ENCODE measurements at places on chromosomes 1 and 21. TPM values are rescaled to one million over a fixed set of nuclear protein-coding genes. Genes with fewer than 3 reads are reported as not detected.

DNA sequence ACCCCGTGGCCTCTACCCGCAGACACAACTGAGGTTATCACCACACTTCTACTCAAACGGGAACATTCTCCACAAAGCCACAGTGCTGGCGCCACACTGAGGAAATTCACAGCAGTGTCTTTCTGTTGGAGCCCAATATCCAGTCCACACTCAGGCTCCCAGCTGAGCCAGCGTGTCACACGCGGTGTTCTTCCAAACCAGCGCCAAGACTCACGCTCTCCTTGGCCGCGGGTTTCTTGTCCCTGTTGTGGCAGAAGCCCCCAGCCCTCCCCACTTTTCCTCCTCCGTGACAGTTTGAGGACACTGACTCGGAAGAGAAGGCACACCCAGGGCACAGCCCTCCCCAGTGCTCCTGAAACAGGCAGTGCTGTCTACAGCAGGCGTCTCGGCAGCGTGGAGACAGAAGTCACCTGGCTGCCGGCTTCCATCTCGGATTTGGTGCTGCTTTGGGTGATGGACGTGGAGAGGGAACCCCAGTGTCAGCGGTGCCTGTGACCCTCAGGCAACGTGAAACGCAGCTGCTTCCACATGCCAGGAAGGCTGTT, 35.4 kb upstream of the AGPAT3 start:
- no peak for DNase-seq

DNA sequence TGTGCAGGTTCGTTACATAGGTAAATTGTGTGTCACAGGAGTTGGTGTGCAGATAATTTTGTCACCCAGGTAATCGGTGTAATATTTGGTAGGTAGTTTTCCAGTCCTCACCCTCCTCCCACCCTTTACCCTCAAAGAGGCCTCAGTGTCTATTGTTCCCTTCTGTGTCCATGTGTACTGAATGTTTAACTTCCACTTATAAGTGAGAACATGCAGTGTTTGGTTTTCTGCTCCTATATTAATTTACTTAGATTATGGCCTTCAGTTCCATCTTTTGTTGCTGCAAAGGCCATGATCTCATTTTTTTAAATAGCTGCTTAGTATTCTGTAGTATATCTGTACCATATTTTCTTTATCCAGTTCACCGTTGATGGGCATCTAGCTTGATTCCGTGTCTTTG, 87.3 kb downstream of the RPS6KC1 start:
- DNase-seq, result no peak

DNA sequence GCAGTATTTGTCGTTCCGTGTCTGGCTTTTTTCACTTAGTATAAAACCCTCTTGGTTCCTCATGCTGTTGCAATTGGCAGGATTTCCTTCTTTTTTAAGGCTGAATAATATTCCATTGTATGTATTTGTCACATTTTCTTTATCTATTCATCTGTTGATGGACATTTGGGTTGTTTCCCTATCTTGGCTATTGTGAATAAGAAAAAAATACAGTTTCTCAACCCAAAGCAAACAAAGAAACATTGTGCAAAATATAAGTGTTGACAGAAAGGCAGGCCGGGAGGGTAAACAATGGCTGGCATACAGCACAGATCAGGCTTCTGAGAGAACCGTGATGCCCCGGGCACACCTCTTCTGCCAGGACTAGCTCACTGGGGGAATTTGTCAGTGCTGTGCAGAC, 26.9 kb downstream of the NENF start:
- no peak for DNase-seq

GRCh38 chr1:211829343-211830054, 1.1 kb downstream of the LPGAT1 start:
- DNase-seq, result no peak

GRCh38 chr1:232372841-232373440, 257.0 kb downstream of the SIPA1L2 start:
- no peak for DNase-seq

- DNase-seq, result no peak
Measured at GRCh38 chr1:212607206-212607912, 1.2 kb upstream of the ATF3 start.

- DNase-seq, result no peak
Measured at GRCh38 chr1:219518907-219519248, 94.0 kb downstream of the ZC3H11B start.

GRCh38 chr1:76254104-76255030, 179.8 kb downstream of the ST6GALNAC3 start:
- no peak for DNase-seq

- no peak for DNase-seq
Measured at GRCh38 chr1:180229483-180230415, at the start of gene LHX4. LHX4 (plus strand) TSS chr1:180230264; CDS start chr1:180230530, 266 bp downstream.

DNA sequence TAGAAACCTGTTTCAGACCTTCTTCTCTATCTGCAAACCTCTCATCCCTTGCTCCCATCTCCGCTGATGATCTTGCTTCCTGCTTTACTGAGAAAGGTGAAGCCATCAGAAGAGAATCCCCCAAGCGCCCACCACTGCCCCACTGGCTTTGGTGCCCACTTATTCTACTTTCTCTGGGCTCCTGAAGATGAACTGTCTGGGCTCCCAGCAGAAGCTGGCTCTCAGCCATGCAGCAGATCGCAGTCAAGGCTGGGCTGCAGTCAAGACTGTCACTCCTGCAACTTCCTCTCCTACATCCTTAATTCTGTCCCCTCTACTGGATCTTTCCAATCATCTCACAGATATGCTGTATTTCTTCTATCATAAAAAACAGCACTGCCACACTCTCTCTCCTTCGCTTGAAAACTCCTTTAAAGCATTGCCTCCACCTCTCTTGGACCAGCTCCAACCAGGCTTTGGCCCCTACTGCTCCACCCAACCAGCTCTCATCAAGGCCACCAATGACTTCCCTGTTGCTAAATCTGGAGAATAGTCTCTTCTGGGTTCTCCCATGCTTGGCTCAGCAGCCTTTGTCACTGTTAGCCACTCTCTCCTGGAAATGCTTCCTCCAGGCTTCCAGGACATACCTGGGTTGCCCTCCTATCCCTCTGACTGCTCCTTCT, 25.8 kb downstream of the TRIM62 start:
- no peak for DNase-seq

DNA sequence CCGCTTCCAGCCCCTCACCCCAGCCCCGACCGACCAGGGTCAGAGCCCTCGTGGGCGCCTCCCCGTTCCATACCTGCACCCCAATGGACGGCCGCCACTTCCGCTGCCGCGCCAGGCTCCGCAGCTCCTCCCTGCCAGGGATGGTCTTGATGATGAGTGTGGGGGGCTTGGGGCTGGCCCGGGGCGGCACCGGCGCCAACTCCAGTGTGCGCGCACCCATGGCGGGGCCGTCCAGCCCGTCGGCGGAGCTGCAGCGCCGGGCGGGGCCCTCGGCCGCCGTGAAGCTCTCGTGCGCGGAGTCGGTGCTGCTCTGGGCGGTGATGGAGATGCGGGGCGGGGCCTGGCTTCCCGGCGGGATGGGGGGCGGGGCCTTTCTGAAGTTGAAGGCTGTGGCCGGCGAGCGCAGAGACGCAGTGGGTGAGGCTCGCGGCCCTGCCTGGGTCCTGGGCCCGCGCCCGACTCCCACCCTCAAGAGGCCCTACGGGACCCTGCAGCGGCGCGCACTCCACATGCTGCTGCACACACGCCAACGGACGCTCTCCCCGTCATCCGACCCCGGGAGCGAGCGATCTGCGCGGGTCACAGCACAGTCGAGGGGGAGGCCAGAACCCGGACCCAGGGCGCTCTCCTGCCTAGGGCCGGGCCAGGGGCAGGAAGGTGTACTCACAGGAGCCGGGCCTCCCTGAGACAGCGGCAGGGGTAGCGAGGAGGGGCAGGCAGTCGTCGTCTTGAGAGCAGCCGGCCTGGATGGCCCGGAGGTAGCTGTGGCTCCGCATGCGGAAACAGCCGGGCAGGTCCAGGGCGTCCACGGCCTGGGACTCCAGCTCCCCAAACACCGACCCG, 26.1 kb upstream of the SMIM12 start:
- no peak for DNase-seq

DNA sequence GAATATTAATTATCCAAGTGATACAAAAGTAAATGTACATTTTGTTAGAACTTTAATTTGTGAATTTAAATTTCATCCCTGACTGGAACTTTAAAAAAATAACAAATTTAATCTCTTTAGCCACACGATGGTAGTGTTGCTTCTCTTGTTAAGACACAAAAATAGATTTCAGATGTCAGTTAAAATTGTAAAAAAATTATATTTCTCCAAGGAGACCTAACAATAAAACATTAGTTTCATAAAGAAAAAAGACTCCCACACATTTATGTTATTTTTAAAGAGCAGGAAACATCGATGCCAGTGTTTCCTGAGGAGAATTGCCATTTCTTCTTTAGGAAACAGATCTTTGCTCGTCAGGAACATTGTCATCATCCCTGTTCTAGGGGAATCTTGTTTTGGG, 74.0 kb upstream of the DEPDC1 start:
- no peak for DNase-seq

GRCh38 chr21:26939601-26940111, 27.2 kb downstream of the ADAMTS5 start:
- no peak for DNase-seq

ATP6V1G3 gene
- not detected for total RNA-seq

KCNE2 gene
- total RNA-seq, result not detected

MLLT11 gene
- total RNA-seq, result 7.0 TPM

MYOG gene
- total RNA-seq, result not detected

LAMTOR5 gene
- 123 TPM for total RNA-seq

RAB25 gene
- total RNA-seq, result 0.36 TPM

RCC1 gene
- total RNA-seq, result 86.2 TPM
